ENCODE measurements at places on chromosomes 11 and 22.

DNA sequence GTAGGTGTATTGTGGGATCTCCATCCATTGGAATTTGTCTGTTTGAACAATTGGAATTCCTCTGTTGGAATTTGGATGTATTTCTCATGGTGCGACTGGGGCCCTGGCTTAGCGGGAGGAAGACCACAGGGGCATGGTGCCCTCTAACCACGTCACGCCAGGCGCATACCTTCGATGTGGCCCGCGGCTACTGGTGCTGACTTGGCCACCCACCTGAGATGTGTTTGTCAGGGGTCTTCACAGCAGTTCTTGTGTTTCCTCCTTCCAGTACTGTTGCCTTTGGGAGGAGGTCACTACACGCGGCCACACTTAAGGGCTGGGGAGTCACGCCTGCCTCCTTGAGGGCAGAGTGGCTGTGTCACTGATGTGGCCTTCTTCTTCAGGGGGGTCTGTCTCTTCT is 36.6 kb upstream of the GRAMD4 start:
- DNase-seq: no peak

DNA sequence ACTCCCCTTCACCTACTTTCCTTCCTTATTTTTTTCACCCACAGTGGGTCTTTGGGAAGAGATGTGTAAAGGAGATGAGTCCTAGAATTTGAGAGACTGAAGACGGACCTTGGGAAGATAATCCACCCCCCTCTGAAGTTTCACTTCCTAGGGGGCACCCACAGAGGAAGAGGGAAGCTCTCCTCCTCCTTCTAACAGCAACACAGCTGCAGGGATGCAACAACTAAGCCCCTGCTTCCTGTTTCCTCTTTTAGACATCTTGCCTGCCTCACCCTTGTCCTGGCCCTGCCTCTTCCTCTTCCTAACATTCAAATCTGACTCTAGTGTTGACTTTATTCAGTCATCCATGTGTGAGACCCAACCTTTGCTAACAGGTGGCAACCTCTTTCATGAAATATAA is 424.6 kb downstream of the BUD13 start:
- DNase-seq: no peak

DNA sequence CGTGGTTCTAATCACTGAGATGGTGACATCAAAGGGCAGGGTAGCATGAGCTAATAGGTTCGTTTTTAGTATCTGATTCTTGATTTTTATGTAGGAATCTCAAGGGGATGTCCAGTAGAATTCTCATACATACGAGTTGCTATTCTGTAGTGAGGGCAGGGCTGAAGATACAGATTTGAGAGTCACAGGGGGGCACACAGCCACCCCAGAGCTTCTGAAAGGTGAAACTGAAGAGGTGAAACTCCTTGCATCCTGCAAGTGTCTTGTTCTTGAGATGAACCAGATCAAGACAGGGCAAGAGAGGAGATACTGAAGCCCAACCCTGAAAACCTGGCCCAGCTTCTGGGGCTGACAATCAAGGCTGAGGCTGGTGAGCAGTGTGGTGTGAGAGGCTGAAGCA is 35.6 kb upstream of the TMEM123 start:
- no peak for DNase-seq

- no peak for DNase-seq
Measured at GRCh38 chr22:46357711-46358520, 22.4 kb downstream of the TRMU start.

DNA sequence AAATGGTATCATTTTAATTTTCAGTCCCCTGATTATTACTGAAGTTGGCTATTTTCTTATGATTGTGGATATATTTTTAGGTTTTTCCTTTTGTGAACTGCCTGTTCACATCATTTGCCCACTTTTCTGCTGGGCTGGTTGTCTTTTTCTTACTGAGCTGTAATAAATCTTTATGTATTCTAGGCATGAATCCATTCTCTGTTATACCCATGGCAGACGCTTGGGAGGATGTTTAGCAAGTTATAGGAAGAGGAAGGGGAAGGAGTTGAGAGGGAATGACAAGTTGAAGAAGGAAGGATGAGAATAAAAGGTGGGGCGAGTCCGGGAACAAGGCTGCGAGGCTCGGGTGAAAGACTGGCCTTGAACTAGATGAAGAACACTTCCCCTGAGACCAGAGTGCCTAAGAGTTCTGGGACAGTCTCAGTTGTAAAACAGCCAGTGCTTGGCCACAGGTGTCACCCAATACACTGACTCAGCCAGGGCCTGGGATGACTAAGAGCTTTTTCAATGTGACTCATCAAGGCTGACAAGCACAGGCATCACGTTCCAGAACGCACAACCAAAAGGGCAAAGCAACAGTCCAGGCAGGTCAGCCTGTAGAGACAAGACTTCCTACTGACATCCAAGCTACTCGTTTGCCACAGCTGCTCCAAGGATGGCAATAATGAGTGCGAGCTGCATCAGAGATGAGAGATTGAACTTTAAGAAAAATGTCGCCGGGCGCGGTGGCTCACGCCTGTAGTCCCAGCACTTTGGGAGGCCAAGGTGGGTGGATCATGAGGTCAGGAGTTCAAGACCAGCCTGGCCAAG is 35.2 kb downstream of the LRFN4 start:
- DNase-seq: peak; percentile 94

GRCh38 chr11:105226091-105226490 is 86.5 kb upstream of the CARD18 start:
- no peak for DNase-seq

GRCh38 chr22:19957445-19957844 is 15.8 kb upstream of the TXNRD2 start:
- no peak for DNase-seq

DNA sequence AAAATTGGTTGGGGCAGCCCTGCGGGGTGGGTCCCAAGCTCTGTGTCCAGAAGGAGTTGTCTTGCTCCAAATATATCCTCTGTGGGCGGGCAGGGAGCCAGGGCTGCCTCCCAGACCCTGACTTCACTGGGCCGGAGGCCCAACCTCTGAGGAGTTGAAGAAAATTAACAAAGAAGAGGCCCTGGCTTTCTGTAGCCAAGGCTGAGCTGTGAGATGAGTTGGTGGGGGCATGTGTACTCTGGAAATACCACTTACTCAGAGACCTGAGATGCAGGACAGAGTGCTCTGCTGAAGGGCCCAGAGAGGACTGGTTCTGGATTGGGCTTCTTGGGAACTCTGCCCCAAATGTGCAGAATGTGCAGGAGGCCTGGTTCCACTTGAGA is 96.3 kb downstream of the SWAP70 start:
- no peak for DNase-seq

DNA sequence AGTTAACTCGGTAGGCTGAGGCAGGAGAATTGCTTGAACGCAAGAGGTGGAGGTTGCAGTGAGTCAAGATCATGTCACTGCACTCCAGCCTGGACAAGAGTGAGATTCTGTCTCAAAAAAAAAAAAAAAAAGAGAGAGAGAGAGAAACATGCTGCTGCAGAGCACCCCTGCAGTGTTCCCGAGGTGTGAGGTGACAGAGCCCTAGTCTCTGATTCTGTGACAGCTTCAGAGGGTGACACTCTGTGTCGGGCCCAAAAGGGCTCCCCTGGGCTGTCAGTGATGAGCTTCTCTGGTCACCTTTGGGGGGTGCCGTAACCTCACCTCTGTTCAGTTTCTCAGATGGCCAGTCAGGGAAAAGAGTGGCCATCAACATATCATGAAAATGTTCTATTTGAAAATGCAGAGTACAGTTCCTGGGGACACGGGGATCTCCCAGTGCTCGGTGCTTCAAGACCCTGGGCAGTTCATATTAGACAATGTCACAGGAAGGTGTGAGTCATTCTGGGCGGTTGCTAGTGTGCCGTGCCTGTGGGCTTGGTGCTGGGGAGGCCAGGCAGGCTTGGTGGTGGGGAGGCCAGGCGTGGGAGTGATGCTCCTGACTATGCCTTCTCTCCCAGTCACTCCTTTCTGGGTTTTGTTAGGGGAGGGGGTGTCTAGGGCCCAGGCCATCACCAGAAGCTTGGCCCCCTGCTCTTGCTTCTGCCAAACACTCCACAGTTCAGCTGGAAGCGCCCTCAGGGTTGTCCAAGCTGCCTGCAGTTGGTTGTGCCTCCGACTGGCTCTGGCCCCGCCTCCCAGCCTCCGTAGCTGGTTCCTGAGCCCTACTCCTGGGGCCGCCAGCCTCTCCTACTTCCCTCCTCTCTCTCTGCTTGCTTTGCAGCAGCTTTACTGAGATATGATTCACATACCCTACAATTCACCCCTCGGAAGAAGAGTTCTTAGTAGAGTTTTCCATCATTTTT is 52.5 kb upstream of the CLDN5 start:
- DNase-seq: no peak

- no peak for DNase-seq
Measured at GRCh38 chr11:129866311-129866710, 29.1 kb downstream of the NFRKB start.

GRCh38 chr11:102447193-102447592 is 5.4 kb downstream of the TMEM123 start:
- no peak for DNase-seq

GRCh38 chr11:116207019-116207418 is 565.8 kb downstream of the BUD13 start:
- no peak for DNase-seq

DNA sequence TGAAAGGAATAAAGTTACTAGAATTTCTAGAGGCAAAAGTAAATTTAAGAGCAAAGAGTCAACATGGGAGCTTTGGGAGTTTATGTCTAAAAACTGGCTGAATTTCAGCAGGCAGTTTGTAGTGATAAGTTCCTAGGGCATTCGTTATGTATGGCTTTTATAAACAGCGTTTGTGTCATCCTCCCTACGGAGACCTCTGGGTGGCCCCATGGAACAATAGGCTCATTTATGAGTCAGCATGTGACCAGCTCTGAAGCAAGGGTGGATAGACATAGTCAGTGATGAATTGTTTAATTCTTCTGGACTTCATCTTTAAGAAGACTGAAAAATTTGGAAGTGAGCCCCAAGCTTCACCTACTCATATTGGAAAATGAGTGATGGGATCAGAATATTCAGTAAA is 37.1 kb downstream of the SVIP start:
- no peak for DNase-seq

DNA sequence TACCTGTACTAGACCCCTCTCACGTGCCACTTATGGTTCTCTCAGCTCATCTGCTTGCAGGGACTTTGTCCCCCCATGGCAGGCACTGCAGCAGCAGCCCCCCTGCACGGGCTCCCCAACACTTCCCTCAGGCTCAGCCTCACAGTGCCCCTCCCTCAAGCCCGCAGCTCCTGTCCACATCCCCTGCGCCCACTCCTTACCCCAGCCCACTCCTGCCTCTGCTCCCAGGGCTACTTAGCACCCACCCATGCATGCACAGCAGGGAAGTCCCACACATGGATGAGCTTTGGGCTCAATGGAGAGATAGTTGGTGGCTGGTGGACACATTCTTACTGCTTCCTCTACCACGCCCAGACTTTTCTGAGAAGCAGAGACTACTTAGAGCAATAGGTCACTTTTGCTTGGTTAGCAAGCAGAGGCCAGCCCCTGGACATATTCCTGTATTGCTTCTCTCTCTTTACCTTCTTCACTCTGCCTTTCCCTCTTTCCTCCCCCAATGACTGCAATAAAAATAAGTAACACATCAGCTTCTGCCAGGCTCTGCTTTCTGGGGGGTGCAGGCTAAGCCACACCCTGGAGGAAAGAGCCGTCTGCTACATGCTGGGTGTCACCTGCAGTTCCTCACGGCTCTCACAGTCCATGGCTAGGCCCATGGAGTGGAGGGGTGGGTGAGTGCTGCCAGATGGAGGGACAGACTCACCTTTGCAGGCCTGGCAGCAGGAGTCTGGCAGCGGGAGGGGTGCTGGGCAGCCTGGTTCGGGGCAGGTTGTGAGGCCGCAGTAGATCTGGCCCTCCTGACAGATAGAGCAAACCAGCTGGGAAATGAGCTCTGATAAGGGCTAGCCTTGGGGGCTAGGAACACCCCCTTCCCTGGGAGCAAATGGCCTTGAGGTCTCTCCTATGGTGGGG is 23.4 kb downstream of the CHRDL2 start:
- no peak for DNase-seq

GRCh38 chr11:1470681-1471611 is 15.6 kb downstream of the MOB2 start:
- DNase-seq: no peak

DNA sequence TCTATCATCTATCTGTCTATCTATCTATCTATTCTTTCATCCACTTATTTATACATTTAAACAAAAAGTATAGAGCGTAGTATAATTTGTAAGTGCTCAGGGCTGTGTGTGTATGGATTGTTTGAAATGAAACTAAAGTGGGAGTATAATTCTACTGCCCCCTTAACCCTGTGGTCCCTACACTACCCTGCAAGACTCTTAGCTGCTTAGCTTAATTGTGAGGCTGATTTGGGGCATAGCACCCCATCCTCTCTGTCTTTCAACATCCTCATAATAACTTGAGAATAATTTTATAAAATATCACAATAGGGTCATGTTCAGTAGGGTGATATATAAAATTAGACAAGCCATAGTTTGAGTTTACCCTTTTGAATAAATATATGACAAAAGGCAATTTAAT is 11.6 kb downstream of the OR51B4 start:
- peak; percentile 59 for DNase-seq

GRCh38 chr11:119886667-119887230 is 157.7 kb upstream of the NECTIN1 start:
- DNase-seq: no peak

DNA sequence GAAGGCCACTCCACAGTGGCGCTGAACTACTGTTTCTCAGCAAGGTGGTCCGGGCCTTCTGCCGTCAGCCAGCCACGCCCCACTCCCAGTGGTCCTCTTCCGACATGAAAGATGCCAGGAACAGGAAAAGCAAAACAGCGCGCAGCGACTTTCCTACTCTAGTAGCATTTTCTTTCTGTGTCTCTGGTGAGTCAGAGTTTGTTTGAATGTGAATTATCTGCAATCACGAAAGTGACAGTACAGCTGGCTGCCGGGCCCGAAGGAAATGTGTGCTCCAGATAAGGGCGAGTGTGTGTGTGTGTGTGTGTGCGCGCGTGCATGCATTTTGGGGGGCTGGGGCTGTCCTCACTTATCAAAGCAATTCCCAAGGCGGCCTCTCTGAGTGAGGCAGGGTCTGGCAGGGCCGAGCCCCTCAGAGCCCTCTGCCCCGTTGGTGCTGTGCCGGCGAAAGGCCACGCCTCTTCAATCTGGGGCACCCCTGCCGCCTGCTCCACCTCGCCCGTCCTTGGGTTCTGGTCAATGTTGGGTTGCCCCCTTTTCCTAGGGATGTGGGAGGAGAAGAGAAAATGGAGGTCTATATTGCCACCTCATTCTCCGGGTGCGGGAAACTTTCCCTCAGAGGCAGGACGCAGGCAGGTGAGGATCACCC is 288.5 kb downstream of the KIRREL3 start:
- DNase-seq: no peak

- DNase-seq: no peak
Measured at GRCh38 chr11:113634940-113635575, 71.0 kb downstream of the TMPRSS5 start.

DNA sequence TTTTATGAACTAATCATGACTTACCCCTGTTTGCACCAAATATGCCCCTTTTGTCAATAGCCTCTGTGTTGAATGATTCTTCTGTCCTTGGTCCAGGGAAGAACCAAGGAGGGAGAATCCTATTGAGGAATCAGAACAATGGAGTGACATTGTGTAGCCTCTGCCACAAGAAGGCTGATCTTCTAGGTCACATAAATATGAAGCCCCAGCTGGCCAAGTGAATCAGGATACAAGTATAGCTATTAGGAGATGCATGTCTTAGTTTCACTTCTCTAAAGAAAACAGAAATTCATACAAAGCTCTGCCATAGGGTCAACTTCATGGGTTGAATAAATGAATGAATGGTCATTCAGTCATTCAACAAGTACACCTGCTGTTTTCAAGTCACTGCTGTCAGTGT is 118.2 kb upstream of the BLID start:
- DNase-seq: no peak

- DNase-seq: no peak
Measured at GRCh38 chr11:90723475-90723874, 500.6 kb upstream of the CHORDC1 start.
